ENCODE measurements at places on chromosomes 5 and 9.

DNA sequence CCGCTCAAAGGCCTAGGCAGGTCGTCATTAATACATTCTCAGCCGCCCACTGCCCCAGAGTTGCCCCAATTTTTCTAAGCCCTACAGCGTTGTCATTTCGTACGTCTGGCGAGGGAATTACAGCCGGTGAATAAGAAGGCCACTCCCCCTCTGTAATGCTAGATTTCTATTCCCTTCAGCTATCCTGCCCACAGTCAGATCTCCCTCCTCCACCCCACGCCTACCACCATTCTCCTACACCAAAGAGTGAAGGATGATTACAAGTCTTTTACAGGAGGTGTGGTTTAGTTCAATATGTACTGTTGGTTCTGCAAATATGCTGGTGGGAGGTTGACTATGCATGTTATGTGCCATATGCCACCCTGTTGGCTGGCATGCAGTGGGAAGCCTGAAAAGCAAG lies 83.7 kb upstream of the SMIM15 start:
- DNase-seq: no peak

- no peak for DNase-seq
Observed at GRCh38 chr5:10111571-10111970, 138.1 kb downstream of the ATPSCKMT start.

GRCh38 chr9:116087246-116087645 lies 66.3 kb upstream of the PAPPA start:
- no peak for DNase-seq

DNA sequence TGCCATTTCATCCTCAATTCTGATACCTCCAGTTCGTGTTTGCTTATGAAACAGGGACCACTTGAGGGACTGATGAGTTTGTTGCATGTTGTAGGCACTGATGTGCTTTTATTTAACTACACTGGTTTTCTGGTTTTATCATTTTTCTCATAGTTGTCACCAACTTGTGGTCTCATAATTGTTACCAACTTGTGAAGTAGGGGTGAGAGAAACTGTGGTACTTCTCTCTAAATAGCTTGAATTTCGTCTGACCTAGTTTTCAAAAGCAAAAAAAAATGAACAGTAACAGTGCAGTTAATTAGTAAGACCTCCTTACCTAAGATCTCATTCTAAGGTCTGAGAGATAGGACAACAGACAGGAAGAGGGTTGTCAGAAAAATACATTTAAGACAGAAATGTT lies 78.0 kb downstream of the ANXA2R start:
- DNase-seq: no peak

- DNase-seq: no peak
Observed at GRCh38 chr5:138873466-138874221, 1.5 kb downstream of the LRRTM2 start.

DNA sequence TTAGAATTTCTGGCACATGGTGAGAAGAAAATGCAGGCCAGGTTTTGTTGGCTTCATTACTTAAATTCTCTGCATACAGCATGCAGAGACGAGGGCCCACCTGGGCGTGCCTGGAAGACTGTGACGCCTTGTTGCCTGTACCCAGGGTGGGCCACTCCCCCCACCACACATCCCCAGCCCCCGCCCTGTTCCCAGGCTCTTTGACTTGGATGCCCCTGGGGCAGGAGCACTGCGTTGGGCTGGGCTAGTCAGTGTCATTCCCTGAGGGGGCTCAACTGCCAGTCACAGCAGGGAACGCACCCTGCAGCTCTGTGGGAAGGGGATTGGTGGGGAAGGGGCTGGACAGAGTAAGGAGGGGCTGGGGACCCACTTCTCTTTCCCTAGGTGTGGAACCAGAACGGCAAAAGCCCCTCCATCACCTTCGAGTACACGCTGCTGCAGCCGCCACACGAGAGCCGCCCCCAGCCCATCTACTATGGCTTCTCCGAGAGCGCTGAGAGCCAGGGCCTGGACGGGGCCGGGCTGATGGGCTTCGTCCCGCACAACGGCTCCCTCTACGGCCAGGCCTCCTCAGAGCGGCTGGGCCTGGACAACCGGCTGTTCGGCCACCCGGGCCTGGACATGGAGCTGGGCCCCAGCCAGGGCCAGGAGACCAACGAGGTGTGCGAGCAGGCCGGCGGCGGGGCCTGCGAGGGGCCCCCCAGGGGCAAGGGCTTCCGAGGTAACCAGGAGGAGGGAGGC lies 19.6 kb downstream of the ADAMTSL2 start:
- DNase-seq: no peak

DNA sequence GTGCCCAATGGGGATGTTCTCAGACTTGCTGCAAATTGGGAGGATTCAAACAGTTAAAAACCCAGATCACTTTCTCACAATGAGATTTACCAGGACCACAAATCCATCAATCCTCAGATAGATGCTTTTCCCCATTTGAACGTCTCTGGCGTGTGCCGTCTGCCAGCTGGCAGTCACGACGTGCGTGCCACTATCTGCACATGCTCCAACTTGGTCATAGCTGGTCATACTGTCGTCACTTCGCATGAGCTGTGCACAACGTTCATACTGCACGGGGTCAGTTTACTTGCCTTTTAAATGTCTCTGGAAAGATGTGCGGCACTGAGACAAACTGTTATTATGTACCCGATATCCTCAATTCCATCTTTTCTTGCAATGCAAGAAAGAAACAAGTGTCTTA lies 118.3 kb upstream of the RAPGEF1 start:
- DNase-seq: no peak

DNA sequence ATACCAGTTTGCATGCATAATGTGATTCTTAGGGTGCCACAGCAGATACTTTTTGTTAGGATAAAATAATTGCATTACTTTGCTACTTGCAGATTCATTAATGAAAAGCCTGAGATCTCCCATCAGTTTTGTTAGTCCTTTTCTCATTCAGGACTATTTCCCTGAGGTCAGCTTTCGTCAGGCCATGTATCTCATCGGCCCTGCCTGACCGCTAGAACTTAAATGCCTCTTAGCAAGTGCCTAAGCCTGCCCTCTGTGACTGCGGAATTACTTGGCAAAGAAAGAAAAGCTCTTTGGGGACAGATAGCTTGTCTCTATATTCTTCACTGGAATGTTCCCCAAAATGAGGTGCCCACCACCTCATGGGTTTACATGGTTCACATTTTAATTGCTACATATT lies 147.8 kb downstream of the KCTD16 start:
- no peak for DNase-seq

- DNase-seq: no peak
Observed at GRCh38 chr5:95238560-95239325, 46.2 kb downstream of the MCTP1 start.

DNA sequence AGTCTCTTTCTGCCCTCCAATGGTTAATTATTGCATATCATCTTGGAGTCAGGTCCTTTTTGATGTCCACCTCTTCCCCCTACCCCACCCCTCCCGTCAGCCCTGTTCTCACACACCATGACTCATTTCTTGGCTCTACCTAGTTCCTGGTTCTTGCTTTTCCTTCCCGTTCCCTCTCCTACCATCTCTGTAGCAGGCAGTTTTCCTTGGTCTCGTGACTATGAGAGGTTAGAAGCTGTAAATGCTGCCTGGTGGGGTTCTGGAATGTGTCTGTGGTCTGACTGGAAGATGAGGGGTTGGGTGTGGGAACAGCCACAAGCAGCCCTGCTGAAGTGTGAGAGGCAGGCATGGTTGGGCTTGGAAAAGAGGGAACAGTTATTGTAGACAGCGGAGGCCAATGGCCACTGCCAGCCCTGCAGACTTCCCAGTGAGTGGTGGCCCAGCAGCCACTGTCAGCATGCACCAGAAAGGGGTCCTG lies 18.2 kb downstream of the SLC22A5 start:
- DNase-seq: no peak

- no peak for DNase-seq
Observed at GRCh38 chr9:21205204-21205603, 1.7 kb downstream of the IFNA10 start.

GRCh38 chr5:122805481-122805880 lies 30.6 kb downstream of the SNX2 start:
- DNase-seq: no peak

DNA sequence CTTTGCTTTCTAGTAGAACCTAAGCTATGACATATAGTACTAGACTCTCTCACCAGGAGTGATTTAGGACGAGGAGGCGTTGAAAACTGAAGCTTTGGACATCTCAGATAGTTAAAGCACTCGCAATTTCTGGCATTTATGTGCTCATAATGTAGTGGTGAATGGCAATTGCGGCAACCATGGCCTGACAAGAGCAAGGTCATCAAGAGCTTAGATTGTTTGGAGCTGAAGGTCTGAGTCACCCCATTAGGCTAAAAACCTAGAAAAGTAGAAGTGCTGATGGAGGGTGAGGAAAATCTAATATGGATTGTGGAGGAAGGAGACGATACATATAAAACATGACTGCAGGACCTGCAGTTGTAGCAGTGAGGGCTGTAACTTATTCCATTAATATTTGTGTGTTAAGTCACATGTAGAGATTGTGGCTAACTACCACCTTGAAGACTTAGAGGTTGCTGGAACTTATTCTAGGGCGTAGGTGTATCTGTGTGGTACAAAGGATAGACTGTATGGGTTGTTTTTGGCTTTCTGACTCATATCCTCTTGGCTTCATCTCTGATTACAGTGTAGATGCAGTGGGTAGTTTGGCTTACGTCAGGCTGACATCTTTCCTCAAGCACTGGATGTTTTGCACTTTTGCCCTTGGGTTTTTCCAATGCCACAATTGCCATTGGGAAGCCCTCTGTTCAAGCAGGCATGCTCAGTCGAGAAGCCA lies 138.9 kb upstream of the CDKN2B start:
- DNase-seq: no peak

DNA sequence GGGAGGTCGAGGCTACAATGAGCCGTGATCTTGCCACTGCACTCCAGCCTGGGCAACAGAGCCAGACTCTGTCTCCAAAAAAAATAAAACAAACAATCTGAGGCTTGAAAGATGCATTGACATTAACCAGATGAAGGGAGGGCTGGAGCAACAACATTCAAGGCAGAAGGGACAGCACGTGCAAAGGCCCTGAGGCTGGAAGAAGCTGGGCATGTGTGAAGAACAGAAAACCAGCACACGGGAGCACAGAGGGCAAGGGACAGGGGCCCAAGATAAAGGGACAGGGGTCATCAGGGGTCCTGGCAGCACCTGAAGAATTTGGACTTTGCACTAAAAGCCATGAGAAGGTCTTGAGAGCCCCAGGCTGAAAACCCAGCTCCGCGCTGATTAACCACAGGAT lies 3.3 kb downstream of the PTGES start:
- no peak for DNase-seq

DNA sequence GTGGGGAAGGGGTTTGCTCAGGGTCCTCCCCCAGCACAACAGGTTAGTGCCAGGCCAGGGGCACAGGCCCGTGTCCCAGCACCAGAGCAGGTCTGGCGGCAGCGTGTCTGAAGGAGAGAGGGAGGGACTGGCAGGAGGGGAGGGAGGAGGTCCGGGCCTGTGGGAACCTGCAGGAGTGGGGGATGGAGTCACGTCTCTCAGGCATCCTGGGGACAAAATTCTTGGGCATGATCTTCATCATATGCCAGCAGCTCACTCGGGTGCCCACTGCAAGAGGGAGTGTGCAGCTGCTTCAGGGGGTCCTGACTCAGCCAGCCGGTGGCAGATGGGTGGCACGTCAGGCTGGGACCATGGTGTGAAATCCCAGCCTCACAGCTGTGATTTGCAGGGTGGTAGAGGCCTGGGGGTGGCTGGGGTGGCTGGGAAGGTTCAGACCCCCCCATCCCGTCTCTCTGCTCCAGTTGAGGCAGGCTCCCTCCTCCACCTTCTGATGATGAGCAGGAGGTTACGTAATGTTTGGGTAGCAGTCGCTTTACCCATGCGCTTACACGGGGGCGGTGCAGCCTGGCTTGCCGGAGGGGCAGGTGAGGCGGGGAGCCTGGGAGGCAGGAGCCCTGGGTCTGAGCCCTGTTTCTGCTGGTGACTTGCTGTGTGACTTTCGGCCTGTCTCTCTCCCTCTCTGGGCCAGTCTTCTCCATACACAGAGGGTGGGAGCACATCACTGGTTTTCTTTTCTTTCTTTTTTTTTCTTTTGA lies 40.5 kb downstream of the NCS1 start:
- no peak for DNase-seq

DNA sequence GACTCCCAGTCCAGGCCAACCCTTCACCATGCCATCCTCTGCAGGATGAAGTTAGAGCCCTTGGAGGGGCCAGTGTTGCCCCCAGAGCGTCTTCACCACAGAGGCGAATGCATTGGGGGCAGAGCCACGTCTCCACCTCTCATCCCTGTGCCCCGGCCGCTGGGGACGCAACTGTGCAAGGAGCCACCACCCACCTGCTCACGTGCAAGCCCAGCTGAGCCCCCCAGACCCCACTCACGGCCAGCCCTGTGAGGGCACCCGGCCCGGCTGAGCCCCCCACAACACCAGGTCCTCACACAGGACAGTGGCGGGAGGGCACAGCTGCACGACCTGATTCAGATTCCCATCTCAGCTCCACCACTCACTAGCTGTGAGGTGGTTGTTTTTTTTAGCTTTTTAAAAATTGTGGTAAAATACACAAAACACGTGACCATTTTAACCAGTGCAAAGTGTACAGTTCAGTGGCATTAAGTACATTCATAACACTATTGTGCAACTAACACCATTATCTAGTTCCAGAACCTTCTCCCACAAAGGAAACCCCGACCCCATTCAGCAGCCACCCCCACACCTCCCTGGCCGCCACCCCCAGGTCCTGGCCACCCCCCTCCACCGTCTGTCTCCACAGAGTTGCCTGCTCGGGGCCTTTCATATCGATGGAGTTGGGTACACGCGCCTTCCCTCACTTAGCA lies 33.5 kb upstream of the UBAC1 start:
- no peak for DNase-seq

GRCh38 chr5:168055141-168055683 lies 236.2 kb upstream of the WWC1 start:
- DNase-seq: no peak

- no peak for DNase-seq
Observed at GRCh38 chr5:108384741-108385140, 2.8 kb upstream of the FBXL17 start.

DNA sequence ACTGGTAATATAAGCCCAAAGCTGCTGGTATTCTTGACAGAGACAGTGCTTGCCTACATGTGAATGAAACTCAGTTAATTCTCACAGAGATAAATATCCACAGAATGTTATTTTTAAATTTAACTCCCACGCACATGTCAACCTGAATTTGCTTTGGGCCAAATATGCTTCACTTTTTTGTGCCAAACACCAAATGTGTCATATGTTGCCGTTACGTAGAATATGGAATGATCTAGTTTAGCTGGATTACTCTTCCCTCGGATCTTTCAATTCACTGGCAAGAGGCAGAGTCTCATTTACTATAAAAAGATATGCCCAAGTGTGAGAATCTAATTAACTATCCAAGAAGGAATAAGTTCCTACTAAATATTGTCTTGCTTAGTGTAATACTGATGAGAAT lies 933.4 kb upstream of the COX7C start:
- no peak for DNase-seq

GRCh38 chr9:26650325-26650724 lies 242.3 kb downstream of the CAAP1 start:
- DNase-seq: no peak

DNA sequence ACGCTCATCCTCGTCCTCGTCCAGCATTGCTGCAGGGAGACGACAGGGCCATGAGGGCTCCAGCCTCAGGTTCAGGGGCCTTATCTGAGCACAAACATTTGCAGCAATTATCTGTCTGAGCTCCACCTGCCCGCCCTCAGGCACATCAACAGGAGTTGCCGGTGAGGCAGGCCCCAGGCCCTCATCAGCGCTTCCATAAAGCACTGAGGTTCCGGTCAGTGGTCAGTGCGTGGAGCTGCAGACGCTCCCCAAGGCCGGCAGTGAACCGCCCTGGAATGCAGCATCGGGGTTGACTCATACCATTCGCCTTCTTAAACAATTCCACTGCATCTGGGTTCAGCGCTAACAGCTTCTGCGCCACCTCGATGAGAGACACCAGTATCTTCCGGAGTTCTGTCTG lies 15.2 kb downstream of the UBAC1 start:
- no peak for DNase-seq

All from CD8-positive, alpha-beta memory T cell (primary cell).